HAP-1 (cell line): ENCODE measurements at places on chromosomes 4 and X.

DNA sequence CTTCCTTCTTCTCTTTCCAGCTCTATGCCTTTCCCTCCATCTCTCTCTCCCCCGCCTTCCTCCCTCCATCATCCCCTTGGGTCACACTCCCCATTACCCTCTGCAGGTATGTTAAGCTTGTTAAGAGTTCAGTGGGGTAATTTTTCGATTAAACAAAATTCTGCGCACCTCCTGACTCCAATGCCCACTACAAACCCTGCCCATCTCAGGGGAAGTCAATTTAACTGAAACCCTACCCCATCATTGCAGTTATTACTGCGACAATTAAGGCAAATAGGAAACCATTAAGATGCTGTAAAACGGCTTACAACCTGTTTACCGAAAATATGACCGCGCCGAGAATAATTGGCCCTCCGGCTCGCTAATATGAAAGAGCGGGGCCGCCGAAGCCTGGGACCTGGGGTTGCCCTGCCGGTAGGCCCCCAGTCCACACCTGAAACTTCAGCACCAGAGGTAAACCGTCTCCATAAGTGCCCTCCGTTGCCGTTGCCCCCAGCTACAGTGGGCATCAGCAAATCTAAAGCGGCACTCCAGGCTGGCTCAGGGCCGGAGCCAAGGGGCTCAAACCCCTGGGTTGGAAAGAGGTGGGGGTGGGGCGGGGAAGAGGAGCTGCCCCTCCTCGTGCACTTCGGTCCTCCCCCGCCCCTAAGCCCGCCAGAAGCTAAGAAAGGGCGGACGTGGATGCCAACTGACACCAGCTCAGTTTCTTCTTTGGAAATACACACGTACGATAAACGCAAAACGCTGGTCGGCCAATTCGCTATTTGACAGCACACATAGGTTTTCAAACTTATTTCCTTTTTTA lies 4.8 kb downstream of the ARX start:
- DNase-seq, result no peak

GRCh38 chrX:44314259-44314734 lies 29.2 kb downstream of the EFHC2 start:
- no peak for DNase-seq

GRCh38 chr4:24473309-24473721 lies 111.0 kb downstream of the DHX15 start:
- DNase-seq, result peak; percentile 18

DNA sequence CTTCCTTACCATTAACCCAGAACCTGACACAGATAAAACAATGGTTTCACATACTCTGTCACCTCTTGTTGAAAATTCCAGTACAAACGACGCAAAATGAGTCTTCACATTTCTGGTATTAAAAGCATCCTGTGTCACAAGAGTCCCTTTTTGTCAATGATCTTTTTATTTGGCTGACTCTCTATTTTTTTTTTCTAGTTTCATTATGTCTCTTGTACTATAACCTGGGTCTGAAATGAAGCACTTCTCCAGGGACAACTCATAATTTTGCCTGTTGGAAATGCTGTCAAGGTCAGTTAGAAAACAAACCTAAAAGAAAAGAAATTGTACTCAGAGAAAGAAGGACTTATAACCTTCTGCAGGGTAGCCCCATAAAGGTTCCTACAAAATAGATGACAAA lies 93.1 kb downstream of the NR3C2 start:
- no peak for DNase-seq

- DNase-seq, result no peak
Measured at GRCh38 chr4:121599049-121599448, 97.7 kb downstream of the ANXA5 start.

- peak; percentile 99 for DNase-seq
Measured at GRCh38 chrX:70171624-70172023, 5.7 kb upstream of the DGAT2L6 start.

GRCh38 chr4:184396570-184397515 lies 77.5 kb downstream of the IRF2 start:
- no peak for DNase-seq

DNA sequence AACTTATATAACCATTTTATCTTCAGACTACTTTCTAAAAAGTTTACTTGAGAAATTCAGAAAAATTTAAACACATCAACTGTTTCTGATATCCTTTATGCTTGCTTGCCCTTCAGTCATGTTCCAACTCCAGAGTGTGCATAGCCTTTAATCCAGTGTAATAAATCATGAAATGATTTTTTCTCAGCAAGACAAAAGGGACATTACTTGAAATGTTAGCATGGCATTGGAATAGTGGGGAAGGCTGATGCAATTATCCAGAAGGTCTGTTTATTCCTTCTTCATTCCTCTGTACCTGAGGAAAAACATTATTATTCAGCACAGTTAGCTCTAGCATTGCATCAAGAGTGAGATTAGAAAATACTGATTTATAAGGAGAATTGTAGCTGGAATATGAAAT lies 209.9 kb downstream of the SLC7A11 start:
- DNase-seq, result no peak

GRCh38 chrX:22526339-22526738 lies 253.6 kb downstream of the CBLL2 start:
- no peak for DNase-seq

DNA sequence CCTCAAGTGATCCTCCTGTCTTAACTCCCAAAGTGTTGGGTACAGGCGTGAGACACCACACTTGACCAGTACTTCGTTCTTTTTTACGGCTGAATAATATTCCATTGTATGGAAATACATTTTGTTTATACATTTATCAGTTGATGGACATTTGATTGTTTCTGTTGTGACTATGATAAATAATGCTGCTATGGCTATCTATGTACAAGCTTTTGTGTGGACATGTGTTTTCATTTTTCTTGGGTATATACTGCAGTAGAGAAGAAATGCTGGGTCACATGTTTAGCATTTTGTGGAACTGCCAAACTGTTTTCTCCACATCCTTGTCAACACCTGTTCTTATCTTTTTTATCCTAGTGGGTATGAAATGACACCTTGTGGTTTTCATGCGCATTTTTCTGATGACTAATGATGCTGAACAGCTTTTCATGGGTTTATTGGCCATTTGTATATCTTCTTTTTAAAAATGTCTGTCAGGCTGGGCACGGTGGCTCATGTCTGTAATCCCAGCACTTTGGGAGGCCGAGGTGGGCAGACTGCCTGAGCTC lies 37.3 kb downstream of the SAT1 start:
- DNase-seq, result no peak

DNA sequence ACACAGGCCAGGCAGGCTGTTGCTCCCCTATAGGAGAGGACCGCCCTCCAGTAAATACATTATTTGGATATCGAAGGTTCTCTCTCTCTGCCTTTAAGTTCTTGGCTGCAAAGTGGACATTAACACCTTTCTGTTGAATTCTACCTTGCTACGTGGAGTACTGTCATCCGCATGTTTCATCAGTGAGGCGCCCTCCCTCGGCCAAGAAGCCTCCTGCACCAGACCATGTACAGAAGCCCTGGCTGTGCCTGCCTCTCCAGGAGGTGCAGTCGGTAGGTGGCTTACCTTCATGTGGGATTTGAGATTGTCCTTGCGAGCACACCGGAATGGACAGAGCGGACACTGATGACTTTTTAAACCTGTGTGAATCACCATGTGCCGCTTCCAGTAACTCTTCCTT lies 46.7 kb downstream of the ZNF827 start:
- DNase-seq, result no peak

DNA sequence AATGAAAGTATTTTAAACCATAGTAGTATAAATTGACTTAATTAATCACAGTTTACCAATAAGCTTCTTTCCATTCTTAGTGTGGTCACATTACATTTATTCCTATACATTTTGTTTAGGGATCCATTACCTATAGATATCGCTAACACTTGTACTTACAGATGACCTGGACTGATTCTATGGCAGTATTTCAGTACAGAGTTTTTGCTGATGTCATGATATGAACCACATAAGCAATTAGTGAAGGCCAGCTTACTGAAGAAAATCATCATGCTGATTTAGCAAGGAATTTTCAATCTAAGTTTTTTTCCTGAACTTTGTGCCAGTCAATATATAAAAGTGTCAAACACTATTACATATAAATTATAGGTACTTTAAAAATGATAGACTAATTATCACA lies 113.4 kb upstream of the HPGD start:
- DNase-seq, result no peak

GRCh38 chr4:142683997-142684396 lies 162.1 kb downstream of the INPP4B start:
- DNase-seq, result no peak

GRCh38 chrX:44675362-44676024 lies 132.8 kb upstream of the FUNDC1 start:
- no peak for DNase-seq

GRCh38 chr4:67160394-67160793 lies 384.9 kb downstream of the CENPC start:
- no peak for DNase-seq

GRCh38 chrX:102684772-102685520 lies 27.3 kb upstream of the GPRASP2 start:
- DNase-seq, result no peak

DNA sequence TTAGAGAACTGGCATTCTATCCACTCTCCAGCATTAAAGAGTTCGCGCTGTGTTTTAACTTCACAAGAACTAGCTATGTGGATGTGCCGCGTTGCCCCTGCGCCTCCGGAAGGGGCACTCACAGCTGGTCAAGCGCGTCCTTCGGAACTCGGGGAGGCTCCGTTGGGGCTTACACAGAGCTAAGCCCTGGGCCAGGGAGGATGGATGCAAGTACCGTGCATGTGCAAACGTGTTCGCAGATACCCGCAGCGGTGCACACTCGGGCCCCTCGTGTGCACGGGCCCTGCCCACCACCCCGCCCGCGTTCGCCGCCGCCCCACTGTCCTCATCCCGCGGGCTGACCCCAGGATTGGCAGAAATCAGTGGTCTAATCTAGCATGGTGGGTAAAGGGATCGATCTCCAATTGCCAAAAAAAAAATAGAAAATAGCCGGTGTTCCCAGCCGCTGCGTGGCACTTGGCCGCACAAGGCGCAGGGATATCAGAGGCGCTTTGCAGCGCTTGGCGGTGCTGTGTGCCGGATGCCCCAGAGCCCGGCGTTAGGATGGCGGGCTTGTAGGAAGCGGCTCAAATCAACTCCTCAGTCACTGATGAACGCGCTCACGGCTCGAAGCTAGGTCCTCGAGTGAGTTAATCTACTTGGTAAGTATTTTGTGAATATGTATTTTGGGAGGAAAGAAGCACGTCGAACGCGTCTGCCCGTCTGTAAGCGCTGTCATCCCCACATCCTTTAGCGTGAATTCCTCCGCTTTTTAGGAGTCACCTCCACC lies 989 bp upstream of the PCDH10 start:
- DNase-seq, result no peak

DNA sequence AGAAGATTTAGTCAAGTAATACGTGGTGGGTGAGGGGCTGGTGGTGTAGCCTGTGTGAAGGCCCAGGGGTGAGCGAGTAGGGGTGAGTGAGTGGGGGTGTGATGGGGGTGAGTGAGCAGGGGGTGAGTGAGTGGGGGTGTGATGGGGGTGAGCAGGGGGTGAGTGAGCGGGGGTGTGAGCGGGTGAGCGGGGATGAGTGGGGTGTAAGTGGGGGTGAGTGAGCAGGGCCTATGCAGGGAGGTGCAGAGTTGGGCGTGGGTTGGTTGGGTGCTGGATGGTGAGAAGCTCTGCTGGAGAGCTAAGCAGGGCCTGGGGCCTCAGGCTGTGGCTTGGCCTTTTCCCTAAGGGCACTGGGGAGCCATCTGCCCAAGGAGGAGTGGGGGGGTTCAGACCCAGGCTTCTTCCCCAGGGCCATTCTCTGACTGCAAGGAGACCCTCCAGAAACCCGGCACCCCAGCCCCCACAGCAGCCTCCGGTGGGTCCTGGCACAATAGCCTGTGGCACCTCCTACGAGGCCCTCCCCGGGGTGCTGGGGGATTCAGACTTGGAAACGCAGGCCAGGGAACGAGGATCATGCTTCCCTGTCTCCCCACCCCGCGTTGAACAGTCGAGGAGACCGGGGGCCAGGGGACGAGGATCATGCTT lies 30.4 kb downstream of the SH3TC1 start:
- DNase-seq, result no peak

GRCh38 chr4:147029296-147029695 lies 83.6 kb upstream of the TTC29 start:
- no peak for DNase-seq

DNA sequence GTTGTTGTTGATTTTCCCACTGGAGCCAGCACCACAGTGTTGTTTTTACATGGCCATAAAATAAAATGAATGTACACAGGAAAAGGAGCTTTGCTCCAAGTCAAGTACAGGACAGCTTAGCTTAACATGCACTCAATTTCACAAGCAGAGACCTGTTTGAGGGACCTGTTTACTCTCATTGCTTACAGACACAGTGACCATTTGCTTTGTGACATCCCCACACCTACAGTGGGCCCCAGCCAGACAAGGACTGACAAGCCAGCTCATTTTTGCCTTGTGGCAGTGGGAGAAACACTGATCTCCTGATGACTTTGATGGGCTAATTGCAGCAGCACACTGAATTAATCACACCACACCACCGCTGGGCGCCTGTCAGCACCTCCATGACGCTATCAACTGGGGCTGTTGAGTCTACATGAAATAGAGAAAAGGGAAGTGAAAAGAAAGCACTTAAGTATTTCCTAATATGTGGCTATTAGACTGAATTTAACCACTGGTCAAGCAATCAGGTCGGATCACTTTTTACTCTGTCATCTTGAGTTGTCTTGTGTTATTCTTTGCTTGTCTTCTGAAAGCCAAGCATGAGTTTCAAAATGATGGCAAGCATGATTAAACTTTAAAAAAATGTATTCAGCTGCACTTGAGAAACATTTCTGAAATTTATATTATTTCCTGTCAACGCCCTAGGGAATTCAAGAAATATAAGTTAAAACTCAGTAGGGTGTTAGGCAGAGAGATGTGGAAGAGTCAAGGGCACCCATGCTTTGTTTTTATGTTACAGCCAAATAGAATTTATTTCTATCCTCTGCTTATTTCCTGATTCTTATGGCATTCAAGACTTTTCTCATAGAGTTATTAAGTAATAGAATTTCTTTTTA lies 557.7 kb downstream of the RAB28 start:
- DNase-seq, result no peak

DNA sequence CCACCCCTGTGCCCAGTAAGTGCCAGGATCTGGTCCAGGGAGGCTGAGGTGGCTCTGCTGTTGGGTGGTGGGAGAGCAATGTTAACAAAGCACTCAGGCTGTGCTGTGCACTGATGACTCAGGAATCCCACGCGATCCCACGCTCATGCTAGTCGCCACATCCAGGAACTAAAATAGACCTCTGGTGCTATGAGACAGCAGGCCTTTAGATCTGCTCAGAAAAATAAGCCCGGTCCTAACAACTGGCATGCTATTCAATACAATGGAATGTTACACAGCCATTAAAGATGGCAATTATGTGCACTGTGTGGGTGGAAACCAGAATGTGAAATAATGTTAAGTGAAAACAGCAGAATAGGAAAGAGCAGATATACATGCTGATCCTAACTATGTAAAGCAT lies 26.0 kb downstream of the ARL13A start:
- no peak for DNase-seq

DNA sequence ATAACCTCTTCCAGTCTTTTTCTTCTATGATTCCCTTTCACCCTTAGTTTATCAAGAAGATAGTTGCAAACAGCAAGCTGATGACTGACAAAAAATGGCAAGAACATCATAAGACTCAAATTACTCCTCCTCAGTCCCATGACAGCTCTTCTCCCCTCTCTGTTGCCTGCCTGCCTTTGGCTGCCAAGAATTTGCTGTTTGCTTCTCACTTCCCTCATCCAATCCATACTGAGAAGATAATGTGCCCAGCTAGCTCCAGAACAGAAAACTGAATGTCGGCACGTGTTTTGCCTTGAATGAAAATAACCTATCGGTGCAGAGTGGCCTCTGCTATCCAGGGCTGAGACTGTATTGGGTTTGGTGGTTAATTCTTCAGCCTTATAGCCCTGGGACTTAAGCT lies 192.1 kb downstream of the PPARGC1A start:
- no peak for DNase-seq
